Suprapubic skin (tissue), 4 donors: ENCODE measurements at places on chromosomes 1 and 21.

DNA sequence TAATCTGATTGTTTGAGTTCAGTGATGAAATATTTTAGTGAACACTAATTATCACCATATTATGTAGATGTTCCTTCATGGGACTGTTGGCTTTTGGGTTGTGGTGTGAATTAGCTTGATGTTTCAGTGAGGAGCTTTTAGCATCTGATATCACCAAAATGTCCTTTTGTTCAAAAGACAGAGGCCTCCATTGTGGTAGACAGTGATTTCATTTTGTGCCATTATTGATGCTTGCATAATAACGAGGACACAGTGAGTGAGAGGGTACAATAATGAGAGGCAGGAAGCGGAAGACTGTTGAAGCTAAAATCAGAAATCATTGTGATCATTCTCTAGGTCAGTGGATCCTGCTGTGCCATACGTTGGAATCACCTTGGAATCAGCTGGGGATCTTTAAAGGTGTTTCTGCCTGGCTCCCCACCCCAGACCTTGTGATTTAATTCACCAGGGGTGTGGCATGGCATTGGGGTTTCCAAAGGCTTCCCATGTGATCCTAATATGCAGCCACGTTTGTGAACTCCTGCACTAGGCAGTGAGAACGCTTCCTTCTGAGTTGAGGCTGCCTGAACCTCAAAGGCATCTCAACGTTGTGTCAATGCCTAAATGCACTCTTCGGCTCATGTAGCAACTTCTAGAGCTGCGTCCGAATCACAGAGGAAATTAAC lies 82.1 kb upstream of the KIF1B start:
- DNase-seq, result no peak

- no peak for DNase-seq
These were observed 25.7 kb upstream of the IVNS1ABP start for GRCh38 chr1:185342672-185343259.

DNA sequence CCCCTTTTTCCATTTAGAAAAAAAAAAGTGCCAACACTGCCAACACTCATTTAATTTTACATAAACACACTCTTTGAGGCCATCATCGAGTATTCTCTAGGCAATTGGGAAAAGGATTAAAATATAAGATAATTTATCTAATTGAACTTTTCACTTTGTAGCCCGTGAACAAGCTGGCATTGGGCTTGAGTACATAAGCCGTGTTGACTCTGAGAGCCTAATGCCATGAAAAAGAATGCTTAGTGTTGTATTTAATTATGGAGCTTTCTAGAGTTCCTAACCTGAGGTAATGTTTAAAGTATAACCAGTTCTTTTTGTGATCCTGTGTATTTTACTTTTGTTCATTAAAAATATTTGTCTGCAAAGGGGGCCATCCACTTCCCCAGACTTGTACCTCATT lies 193.8 kb downstream of the LYPLAL1 start:
- DNase-seq, result no peak

DNA sequence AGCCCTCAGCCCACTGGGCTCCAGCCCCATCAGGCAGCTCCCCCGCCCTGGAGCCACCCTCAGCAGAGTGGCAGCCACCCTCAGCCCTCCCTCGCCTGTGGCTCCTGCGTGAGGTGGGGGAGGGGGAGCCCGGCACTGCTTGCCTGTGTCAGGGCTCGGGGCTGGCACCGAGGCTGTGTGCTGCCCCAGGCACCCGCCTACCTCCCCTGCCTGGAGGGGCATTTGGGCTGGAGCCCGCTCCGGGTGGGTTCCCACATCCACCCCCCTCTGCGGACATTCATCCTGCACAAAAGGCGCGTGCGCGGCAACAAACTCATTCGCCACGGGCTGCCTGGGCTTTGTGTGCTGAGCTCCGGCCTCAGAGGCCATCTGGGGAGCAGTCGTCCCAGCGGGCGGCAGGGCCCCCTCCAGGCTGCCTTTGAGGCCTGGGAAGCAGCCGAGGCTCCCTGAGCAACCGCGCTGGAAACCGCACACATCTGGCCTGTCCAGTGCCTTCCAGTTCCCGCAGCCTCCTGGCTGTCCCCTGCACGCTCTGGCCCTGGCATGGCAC lies 12.6 kb upstream of the TNFRSF14 start:
- no peak for DNase-seq

- no peak for DNase-seq
These were observed 674 bp upstream of the ATXN7L2 start for GRCh38 chr1:109482791-109483671.

GRCh38 chr1:209455661-209456358 lies 127.7 kb upstream of the CAMK1G start:
- DNase-seq, result no peak

DNA sequence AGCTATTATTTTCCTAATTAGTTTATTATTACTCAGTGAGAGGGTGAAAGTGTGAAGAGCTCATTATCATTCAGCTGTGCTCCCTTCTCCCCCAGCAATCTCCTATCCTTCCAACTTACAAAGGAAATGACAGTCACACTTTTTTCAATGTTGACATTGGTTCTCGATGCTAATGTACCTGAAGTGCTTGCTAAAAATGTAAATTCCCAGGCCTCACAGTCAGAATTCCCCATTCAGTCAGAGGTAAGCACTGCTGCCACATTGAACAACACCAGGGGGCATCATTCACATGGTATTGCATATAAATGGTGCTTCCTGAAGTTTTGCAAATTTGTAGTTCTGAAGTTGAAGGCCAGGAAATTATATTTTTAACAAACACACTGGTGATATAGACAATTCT lies 132.7 kb upstream of the FOXD3 start:
- no peak for DNase-seq

GRCh38 chr1:66168467-66168887 lies 365.5 kb upstream of the SGIP1 start:
- no peak for DNase-seq

DNA sequence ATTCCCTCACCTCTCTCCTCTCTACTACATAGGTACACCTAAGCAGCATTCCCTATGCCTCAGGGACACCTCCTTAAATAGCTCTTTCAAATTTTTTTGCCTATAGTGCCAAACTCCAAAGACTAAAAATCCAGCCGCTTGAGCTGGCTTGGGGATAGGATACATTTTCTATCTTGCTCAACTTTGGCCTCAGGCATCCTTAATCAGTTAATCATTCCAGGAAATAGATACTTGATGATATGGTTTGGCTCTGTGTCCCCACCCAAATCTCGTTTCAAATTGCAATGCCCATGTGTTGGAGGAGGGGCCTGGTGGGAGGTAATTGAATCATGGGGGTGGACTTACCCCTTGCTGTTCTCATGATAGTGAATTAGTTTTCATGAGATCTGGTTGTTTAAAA lies 11.4 kb upstream of the PHGDH start:
- DNase-seq, result no peak

DNA sequence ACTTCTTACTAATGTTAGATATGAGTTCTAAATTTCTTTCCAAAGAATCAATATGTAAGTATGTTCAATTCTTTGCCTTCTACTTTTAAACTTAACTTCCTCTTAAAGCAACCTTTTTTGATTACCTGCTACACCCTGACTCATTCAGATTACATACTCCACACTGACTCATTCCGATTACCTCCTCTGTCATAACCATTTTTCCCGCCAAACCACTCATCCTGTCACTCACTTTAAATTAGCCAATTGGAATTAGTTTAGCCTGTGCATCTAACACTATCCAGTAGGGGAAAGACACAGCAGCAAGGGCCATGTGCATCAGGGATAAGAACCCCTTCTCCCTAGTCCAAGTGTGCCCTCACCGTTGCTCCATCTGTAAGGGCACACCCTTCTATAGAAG lies 815.5 kb downstream of the BRINP3 start:
- no peak for DNase-seq

GRCh38 chr1:47918257-47918867 lies 78.8 kb downstream of the TRABD2B start:
- no peak for DNase-seq

DNA sequence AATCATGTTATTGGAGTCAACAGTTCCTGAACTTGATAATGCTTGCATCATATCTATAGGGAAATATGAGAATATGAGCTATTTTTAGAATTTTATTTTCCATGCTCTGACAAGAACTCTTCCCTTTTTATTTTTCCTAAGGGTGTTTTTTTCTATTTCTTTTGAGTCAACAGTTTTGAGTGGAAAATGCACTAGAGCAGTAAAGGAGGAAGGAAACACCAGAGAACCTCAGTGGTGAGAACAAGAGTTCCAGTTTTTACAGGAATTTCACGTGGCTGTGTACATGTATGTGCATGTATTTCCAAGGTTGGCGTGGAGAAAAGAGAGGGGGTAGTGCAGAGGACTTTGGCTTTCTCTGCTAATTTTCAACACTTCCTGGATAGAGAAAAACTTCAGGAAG lies 63.6 kb upstream of the TNFSF18 start:
- DNase-seq, result no peak

GRCh38 chr1:175262621-175263020 lies 70.0 kb upstream of the KIAA0040 start:
- no peak for DNase-seq
